ENCODE measurements at places on chromosomes 6 and 20.
A peak's percentile ranks its signal among the peaks of the same experiment; 100 is the strongest.

GRCh38 chr6:90860822-90861601, 274.1 kb upstream of the MAP3K7 start:
- DNase-seq, result no peak

- peak; percentile 7 for DNase-seq
Measured at GRCh38 chr6:44976677-44977641, 351.2 kb upstream of the RUNX2 start.

DNA sequence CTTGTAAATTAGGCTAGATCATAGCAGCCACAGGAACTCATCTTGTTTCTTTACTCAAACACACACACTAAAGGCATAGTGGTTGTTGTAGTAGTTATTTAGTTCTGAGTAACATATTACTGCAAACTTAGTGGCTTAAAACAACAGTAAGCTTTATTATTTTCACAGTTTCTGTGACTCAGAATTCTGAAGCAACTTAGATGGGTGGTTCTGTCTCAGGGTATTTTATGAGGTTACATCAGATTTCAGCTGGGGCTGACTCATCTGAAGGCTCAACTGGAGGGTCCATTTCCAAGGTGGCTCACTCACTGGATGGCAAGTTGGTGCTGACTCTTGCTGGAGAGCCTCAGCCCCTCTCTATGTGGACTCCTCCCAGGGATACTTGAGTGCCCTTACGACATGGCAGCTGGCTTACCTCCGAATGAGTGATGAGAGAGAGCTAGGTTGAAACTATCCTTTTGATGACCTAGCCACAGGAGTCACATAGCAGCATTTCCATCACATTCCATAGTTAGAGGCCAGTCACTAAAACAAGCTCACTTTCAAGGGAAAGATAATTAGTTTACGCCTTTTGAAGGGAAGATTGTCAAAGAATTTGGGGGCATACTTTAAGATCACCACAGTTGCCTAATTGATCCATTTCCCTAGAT, 136.5 kb upstream of the PRND start:
- no peak for DNase-seq

- DNase-seq, result peak; percentile 33
Measured at GRCh38 chr6:139638179-139638941, 263.9 kb upstream of the CITED2 start.

GRCh38 chr6:138800377-138801150, 4.7 kb downstream of the ECT2L start:
- DNase-seq, result no peak

- DNase-seq, result no peak
Measured at GRCh38 chr6:5677219-5678000, 329.3 kb downstream of the NRN1 start.

- DNase-seq, result peak; percentile 80
Measured at GRCh38 chr6:408599-409102, 17.1 kb downstream of the IRF4 start.

DNA sequence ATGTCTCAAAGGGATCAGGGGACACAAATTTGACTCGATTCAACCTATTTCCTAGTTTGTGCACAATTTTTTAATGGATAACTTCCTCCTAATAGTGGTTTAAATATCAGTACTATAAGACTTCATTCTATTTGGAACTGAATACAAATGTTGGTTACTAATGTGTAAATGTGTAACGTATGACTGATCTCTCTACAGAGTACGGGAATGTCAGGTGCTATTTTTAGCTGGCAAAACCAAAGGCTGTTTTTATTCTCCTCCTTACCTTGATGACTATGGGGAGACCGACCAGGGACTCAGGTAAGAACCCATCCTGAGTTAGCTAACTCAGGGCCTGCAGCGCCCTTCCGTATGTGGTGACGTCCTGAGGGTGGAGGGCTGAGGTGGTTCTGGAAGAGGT, 33.0 kb downstream of the PRPH2 start:
- no peak for DNase-seq

GRCh38 chr6:99608059-99608885, 1.6 kb downstream of the PRDM13 start:
- DNase-seq, result no peak

DNA sequence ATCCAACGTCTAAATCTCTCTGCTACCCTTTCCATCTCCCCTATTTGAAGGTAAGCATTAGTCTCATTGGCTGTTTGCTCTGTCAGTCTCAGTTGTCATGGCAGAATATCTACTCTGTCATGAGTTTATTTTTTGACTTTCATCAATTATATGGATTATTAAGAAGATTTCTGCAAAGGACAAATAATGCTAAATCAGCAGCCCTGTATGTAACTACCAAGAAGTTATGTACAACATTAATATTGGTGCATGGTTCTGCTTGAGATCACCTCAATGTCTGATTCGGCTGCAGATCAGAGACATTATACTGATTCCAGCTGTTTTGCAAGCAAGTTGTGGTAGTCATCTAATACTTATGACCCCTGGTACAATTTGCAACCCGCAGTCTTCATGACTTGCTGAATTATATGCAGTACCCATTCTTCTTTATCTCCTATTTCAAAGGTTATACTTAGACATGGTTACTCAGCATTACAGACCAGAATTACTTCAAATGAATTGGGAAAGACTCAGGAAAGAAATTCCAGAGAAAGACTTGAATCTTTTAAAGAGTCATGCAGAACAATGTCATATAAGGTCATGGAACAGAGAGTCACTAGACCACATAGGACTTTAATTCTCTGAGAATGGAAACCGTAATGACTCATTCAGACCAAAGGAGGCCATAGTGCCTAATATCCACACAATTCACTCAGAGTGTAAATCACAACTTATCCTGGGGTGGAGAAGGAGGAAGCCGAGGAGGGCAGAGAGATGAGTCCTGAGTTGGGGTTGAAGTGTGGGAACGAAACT, 201.4 kb downstream of the IBTK start:
- DNase-seq, result no peak

GRCh38 chr6:73898599-73898998, 202.6 kb downstream of the CD109 start:
- DNase-seq, result no peak

- DNase-seq, result no peak
Measured at GRCh38 chr6:119871520-119871919, 522.0 kb upstream of the MAN1A1 start.

All from suppressor macrophage (primary cell).